Renal cortical epithelial cell (primary cell): ENCODE measurements at places on chromosomes 1 and 21. TPM values are rescaled to one million over a fixed set of nuclear protein-coding genes. Genes with fewer than 3 reads are reported as not detected.

DNA sequence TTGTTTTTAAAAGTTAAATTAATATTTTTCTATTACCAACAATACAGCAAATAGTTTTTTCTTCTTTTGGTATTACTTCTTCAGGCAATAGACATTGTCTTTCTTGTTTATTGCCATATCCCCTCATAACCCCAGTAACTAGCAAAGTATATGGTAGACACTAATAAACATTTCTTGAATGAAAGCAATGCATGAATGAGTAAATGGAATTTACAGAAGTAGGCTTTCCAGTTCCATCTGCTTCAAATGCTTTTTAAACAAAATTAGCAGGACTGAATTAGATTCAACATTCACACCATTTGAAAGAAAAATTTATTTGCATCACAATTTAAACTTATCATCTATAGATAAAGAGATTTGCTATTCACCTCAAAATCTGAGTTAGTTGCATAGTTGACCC lies 5.6 kb upstream of the DR1 start:
- DNase-seq = peak; percentile 50

- no peak for DNase-seq
Measured at GRCh38 chr1:57908147-57908890, 484.5 kb upstream of the DAB1 start.

DNA sequence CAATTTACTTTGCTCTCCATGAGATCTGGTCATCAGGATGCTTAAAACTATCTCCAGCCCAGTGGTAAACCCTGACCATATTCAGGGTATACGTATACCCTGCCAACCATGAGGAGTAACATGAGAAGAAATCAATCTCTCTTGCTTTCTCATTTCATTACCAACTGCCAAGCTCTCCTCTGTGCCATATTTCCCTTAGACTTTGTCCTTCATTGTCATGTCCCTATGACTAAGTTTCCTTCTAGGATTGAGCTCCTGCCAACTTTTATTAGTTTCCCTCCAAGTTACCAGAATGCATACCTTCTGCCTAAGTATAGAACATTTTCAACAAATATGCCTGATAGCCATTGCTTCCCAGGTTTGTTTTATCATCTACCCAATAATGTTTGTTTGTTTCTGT lies 1113.9 kb upstream of the B3GALT2 start:
- no peak for DNase-seq

- DNase-seq = peak; percentile 89
Measured at GRCh38 chr1:8155528-8156186, 129.5 kb upstream of the ERRFI1 start.

DNA sequence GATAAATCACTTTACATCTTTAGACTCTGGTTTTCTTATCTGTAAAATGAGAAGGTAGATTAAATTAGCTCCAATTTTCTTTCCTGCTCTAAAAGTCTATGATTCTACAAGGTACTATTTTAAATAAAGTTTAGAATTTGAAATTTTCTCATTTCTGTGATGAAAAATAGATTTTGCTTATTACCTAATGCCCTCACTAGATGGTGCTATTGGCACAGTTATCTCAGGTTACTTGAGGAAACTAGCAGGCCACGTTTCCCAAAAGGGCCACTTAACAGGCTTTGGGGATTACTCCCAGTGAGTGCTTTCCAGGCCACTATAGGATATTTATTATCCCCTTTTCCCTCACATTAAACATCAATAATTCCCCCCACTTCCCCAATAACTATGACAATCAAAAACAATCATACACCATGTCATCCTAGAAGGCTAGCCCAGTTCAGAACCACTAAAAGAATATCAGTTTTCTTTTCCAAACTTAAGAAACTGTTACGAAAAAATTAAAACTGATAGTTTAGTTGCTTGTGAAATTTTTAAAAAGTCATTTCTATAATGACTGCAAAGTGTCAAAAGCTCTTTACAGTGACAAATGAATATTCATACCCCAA lies 30.6 kb downstream of the OMA1 start:
- DNase-seq = peak; percentile 76

- no peak for DNase-seq
Measured at GRCh38 chr1:59007820-59008598, 224.2 kb upstream of the JUN start.

- DNase-seq = no peak
Measured at GRCh38 chr1:160522622-160523345, at the start of gene SLAMF6. TSS of gene SLAMF6 (minus strand) at chr1:160523255. CDS start at chr1:160523192, 63 bp downstream.

DNA sequence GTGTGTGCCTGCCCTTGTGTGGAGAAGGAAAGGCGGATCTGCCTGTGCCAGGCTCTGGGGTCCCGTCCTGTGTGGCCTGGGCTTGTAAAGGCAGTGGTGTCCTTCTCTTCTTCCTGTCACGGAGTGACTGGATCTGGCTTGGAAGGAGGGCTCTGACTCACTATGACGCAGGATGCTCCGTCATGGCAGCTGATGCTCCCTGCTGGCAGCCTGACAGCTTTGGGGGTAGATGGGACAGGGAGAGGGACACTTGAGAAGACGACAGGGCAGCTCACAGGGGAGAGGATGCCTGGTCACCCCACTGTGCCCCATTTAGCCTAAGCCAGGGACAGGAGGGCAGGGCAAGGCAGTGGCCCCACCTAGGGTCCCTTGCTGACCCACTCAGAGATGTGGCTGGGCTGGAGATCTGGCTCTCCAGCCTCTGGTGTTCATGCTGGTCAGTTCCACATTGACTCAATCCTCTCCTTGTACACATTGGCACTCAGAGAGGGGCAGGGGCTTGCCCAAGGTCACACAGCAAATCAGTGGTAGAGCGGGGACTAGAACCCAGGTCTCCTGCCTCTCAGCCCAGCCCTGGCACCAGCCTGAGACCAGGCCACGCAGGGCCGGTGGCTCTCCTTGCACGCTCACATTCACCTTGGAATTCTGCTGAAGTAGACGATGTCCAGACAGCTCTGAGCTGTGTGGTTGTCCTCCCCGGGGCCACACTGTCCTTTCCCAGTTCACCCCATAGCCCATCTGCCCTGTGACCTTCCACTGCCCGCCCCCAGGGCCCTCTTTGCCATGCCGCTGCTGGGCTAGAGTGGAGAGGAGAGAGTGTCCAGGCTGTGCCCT lies 2.8 kb upstream of the FAM131C start:
- DNase-seq = peak; percentile 85

DNA sequence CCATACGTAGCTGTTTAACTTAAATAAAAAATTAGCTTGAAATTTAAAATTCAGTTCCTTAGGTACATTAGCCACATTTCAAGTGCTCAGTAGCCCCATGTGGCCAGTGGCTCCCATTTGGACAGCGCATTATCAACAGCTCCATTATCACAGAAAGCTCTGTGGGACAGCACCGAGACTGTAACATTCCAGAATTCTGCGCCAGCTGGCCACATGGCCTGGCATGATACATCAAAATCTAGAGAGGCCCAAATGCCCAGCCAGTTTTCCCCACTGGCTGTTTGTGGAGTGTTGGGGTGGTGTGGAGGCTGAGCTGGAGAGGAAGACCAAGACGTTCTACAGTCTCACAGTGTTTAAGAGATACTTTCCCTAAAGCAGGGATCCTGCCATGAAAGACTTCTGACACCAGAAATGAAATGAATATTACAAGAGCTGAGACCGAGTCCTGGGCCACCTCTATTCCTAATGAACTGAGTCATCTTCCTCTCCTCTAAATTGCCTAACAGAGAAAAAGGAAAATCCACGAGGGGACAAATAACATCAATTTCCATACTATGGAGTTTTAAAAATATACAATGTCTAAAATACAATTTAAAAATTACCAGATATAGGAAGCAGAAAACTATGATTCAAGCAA lies 27.3 kb upstream of the ACTA1 start:
- DNase-seq = no peak

- no peak for DNase-seq
Measured at GRCh38 chr21:33427051-33427450, 23.8 kb downstream of the IFNGR2 start.

DNA sequence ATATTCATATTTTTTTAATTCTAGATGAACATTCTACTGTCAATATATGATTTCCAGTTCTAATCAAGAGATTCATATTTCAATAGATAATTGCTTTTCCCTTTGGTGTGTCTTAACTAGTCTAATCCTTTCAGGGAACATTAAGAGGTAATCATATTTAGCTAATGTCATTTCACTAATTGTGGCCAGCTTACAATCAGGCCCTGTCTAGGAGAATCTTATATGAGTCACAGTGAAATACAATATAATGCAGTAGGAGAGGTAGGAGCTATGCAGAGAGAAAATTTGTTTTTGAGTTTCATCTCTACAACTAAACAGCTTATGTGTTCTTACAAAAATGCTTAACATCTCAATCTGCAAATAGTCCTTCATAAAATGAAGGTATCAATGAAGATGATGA lies 85.9 kb downstream of the DPYD start:
- no peak for DNase-seq

DNA sequence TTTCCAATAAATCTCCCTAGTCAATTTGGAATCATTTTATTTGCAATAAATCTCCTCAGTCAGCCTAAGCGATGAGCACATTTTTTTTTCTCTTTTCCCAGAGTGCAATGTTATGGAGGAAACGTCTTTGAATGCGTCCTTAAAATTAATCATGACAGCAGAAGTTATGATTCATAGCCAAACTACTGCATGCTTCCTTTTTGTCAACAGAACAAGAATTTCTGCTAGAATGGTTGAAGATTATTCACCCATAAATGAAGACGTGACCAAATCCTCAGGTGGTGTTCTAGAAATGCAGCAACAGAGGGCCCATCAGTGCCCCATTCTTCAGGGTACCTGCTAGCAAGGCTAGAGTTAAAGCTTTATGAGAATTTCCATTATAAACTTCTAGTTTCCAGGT lies 407.9 kb upstream of the PKN2 start:
- peak; percentile 53 for DNase-seq

GRCh38 chr1:176448340-176448739 lies 14.6 kb upstream of the PAPPA2 start:
- DNase-seq = no peak

- DNase-seq = peak; percentile 60
Measured at GRCh38 chr21:38269576-38269936, 12.8 kb downstream of the KCNJ15 start.

Gene CFHR5
- not detected in 2 replicates for total RNA-seq

Gene MYBPH
- not detected in 2 replicates for total RNA-seq

Gene C1orf167
- total RNA-seq = 0.25 TPM in 1 of 2 replicates, not detected in the other

Gene XCL1
- total RNA-seq = not detected in 2 replicates

Gene MATN1
- total RNA-seq = not detected in 2 replicates
